ENCODE measurements at places on chromosomes 1 and 21.

GRCh38 chr1:2151252-2151651 lies 43.3 kb downstream of the FAAP20 start:
- H3K4me1 ChIP-seq: no peaks in the 10 kb centered on the region
- no peak overlapping the region for H3K4me3 ChIP-seq
- H3K36me3 ChIP-seq: peaks cover 25% of the 10 kb centered on the region

GRCh38 chr1:24895511-24895910 lies 34.6 kb downstream of the RUNX3 start:
- H3K36me3 ChIP-seq: peaks cover 29% of the 10 kb centered on the region
- H3K4me3 ChIP-seq: no peak overlapping the region
- H3K4me1 ChIP-seq: peaks cover 35% of the 10 kb centered on the region
- H3K27me3 ChIP-seq: no peaks in the 10 kb centered on the region

DNA sequence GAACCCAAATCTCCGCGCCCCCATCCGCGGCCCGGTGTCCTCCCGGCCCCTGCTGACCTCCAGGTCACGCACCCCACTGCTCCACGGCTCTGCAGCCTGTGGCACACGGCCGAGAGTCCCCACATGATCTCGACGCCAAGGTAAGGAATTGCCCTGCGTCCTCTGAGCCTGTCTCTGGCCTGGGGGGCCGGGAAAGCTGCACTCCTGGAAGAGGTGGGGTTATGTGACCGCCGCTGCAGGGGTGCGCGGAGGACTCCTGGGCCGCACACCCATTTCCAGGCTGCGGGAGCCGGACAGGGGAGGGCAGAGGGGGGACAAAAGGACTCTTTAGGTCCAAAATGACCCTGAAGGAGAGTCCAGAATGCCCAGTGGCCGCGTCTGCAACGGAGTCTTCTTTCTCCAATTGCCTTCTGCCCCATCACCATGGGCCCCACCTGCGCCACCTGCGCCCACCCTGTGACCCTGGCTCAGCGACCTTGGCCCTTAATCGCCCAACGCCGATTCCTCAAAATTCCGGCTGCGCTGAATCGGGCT lies 997 bp upstream of the SIM2 start:
- H3K4me1 ChIP-seq: peaks cover 51% of the 10 kb centered on the region
- H3K27me3 ChIP-seq: peaks cover 89% of the 10 kb centered on the region
- H3K36me3 ChIP-seq: peaks cover 6% of the 10 kb centered on the region
- H3K4me3 ChIP-seq: peak overlapping the region; percentile 16

DNA sequence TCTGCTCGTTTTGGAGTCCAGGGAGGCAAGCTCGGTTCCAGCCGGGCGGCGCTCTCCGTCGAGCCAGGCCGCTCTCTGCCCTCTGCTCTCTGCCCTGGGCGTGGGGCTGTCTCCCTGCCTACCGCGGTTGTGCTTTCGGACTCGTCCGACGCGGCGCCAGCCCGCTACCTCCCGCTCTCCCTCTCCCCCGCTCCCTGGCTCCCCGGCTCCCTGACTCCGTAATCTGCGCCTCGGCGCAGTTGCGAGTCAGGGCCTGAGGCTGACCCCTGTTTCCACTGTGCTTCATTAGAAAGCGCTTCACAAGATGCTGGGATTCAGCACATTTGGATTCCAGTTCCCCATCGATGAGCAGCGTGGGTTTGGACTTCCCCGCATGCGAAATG lies 2.2 kb downstream of the SOX13 start:
- H3K36me3 ChIP-seq: no peaks in the 10 kb centered on the region
- H3K27ac ChIP-seq: peak overlapping the region; percentile 44
- H3K4me1 ChIP-seq: peaks cover 24% of the 10 kb centered on the region
- H3K27me3 ChIP-seq: peaks cover 59% of the 10 kb centered on the region
- H3K4me3 ChIP-seq: peak overlapping the region; percentile 77
- DNase-seq: no peak

GRCh38 chr1:18668750-18669404 lies 38.2 kb downstream of the PAX7 start:
- no peak overlapping the region for H3K27ac ChIP-seq
- H3K36me3 ChIP-seq: no peaks in the 10 kb centered on the region
- no peaks in the 10 kb centered on the region for H3K4me1 ChIP-seq
- peaks cover 37% of the 10 kb centered on the region for H3K27me3 ChIP-seq
- no peak overlapping the region for H3K4me3 ChIP-seq

GRCh38 chr1:76770979-76771378 lies 96.3 kb upstream of the ST6GALNAC5 start:
- DNase-seq: no peak
- H3K36me3 ChIP-seq: no peaks in the 10 kb centered on the region
- no peaks in the 10 kb centered on the region for H3K4me1 ChIP-seq
- H3K4me3 ChIP-seq: no peak overlapping the region
- no peak overlapping the region for H3K27ac ChIP-seq

DNA sequence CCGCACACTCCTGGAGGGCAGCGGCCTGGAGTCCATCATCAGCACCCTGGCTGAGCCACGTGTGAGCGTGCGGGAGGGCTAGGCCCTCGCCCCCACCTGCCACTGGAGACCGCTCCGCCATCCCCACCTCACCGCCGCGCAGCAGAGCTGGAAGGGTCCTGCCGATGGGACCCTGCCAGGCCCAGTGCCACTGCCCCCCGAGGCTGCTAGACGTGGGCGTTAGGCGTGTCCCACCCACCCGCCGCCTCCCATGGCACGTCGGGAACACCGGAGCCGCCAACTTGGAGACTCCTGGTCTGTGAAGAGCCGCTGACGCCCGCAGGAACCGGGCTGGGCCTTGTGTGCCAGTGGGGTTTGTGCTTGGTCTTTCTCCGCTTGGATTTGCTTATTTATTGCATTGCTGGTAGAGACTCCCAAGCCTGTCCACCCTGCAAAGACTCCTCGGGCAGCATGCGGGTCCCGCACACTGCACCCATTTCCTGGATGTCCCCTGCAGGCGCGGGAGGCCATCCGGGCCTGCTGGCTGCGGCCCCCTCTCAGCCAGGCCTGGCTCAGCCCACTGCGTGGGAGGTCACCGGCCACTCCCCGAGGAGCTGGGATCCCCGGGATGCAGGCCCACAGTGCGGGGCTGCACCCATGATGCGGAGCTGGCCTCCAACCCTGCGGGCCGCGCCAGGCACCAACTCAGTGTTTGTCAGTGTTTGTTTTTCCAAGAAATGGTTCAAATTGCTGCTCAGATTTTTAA lies 6.0 kb downstream of the LY9 start:
- no peak for DNase-seq
- H3K4me1 ChIP-seq: peaks cover 60% of the 10 kb centered on the region
- H3K27ac ChIP-seq: no peak overlapping the region

DNA sequence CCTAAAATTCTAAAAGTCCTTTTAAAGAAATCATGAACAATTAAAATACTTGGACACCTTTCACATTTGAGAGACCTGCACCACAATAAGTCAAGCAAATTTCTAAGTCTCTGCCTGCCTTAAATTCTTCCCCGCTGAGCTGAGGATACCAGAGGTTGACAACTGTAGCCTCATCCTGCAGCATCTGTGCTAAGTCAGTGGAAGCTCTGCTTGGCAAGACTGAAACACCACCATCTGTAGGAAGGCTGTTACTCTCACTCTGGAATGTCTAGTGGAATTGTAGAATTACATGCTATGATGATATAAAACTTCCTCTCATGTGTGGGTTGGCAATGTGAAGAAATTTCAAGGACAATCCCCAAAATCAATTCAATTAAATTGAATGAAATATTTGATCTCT lies 1756.5 kb downstream of the NCAM2 start:
- H3K4me3 ChIP-seq: no peak overlapping the region
- no peak overlapping the region for H3K27ac ChIP-seq
- H3K36me3 ChIP-seq: no peaks in the 10 kb centered on the region
- H3K27me3 ChIP-seq: no peaks in the 10 kb centered on the region
- no peaks in the 10 kb centered on the region for H3K4me1 ChIP-seq
- DNase-seq: no peak

GRCh38 chr1:67766141-67766978 lies 66.9 kb downstream of the GNG12 start:
- peaks cover 12% of the 10 kb centered on the region for H3K4me1 ChIP-seq
- no peak for DNase-seq
- H3K27ac ChIP-seq: no peak overlapping the region
- H3K27me3 ChIP-seq: peaks cover 45% of the 10 kb centered on the region
- H3K36me3 ChIP-seq: no peaks in the 10 kb centered on the region
- H3K4me3 ChIP-seq: peak overlapping the region; percentile 41

DNA sequence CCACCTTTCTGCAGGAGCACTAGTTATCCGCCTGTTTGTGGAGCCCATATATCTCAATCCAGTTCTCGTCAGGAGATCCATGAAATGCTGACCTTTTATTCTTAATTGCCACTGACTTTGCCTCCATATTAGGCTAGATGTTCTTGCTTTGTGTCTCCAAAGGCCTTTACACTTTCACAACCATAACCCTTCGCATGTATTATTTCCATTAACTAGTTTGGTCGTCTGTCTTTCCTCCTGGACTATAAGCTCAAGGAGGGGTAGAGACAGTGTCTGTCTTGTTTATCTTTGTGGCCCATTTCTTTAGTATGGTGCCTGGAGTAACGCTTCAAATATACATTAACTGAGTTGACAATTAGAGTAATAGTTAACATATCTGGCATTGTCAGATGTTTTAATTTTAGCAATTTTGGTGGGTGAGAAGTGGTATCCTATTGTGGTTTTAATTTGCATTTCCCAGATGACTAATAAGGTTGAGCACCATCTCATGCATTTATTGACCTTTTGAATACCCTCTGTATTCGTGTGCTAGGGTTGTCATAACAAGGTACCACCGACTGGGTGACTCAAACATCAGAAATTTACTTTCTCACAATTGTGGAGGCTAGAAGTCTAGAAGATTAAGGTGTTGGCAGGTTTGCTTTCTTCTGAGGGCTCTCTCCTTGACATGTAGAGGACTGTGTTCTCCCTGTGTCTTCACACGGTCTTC lies 21.7 kb upstream of the IL12RB2 start:
- H3K27me3 ChIP-seq: peaks cover 3% of the 10 kb centered on the region
- DNase-seq: no peak
- no peaks in the 10 kb centered on the region for H3K36me3 ChIP-seq
- H3K27ac ChIP-seq: peak overlapping the region; percentile 33
- peaks cover 12% of the 10 kb centered on the region for H3K4me1 ChIP-seq

DNA sequence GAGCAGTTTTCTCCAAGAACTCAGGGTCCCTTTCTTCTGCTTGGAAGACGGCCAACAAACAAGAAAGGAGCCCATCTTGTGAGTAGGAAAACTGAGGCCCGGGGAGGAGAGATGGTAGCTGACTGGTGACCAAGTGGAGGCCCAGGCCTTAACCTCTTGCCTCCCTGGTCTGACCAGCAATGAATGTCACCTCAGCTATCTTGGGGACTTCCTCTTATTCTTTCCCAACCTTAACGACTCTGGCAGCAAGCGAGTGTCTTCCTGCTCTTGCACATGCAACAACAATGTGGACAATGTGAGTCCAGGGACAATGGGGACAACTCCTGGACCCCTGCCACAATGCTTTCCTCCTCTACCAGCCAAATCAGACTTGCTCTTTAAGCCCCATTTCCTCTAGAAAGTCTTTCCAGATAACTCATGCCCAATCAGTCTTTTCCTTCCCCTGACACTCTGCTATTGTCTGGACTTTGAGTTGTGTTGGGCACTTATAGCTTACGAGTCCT lies 12.6 kb downstream of the HSPG2 start:
- no peak overlapping the region for H3K4me3 ChIP-seq
- H3K36me3 ChIP-seq: peaks cover 2% of the 10 kb centered on the region
- H3K4me1 ChIP-seq: peaks cover 2% of the 10 kb centered on the region
- no peak overlapping the region for H3K27ac ChIP-seq
- no peak for DNase-seq

- H3K4me1 ChIP-seq: peaks cover 14% of the 10 kb centered on the region
- H3K27me3 ChIP-seq: peaks cover 64% of the 10 kb centered on the region
- H3K4me3 ChIP-seq: no peak overlapping the region
- no peaks in the 10 kb centered on the region for H3K36me3 ChIP-seq
Observed at GRCh38 chr1:47226121-47226838, 5.7 kb downstream of the TAL1 start.

DNA sequence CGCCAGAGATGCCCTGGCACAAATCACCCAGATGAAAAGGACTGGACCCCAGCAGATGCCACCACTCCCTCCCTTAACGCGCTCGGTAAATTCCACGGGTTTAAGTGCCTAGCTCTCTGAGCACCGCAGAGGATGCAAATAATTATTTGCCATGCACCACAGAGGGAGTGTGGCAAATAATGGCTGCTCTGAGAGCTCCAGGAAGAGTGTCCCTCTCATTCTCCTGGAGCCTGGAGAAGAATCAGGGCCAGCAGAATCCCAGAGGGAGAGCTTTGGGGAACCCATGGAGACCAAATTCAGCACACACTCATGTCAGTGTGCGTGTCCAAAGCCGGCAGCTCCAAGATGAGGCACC lies 667 bp downstream of the HHIPL2 start:
- H3K4me1 ChIP-seq: no peaks in the 10 kb centered on the region
- DNase-seq: no peak
- H3K27me3 ChIP-seq: peaks cover 6% of the 10 kb centered on the region

DNA sequence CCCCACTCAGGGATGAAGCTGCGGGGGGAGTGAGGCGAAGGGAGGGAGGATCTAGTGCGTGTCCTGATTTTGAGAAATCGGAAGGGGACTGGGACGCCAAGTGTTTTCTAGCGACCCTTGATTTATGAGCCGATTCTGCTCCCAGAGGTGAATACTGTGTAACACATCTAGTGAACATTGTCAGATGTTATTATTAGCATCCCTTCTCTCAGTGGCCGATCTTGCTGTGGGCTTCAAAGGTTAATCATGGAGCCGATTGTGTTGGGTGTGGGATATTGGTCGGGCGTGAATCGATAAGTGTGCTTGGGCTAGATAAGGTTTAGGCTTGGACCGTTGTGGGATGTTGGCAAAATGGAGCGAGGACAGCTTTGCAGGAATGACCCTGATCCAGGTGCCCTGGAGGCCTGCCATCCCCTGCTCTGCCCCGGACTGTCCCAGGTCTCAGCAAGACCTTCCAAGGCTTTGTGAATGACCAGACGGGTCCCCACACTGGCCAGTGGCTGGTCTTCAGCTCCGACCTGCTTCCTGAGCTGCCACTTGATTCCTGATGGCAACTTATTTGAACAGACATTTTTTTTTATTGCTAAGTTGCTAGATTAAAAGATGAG lies 2.2 kb downstream of the AJAP1 start:
- H3K27me3 ChIP-seq: peaks cover 53% of the 10 kb centered on the region
- DNase-seq: no peak
- peaks cover 13% of the 10 kb centered on the region for H3K4me1 ChIP-seq
- H3K27ac ChIP-seq: peak overlapping the region; percentile 57

DNA sequence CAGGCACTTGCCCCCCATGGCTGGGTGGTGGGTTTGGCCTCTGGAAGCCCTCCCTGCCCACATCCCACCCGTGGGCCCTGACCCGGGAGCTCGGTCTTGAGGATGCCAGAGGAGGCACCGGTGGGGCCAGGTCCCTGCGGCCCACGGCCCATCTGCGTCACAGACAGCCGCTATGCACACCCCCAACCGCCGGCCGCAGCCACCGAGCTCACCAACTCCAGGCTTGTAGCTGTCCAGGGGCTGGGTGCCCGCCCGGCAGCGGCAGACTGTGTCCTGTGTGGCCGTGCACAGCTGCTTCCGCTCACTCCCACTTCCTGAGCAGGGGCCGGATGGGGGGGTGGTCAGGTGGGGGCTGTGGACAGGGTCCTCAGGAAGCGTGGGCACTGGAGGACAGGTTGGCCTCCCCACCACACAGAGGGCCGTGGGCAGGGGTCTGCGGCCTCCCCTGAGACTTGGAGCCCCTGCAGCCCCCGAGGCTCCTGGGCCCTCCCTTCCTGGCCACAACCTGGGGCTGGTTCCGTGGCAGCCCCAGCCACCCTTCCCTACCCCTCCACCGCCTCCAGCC lies 1.1 kb downstream of the TNFRSF4 start:
- peak overlapping the region; percentile 59 for H3K27ac ChIP-seq
- H3K4me3 ChIP-seq: peak overlapping the region; percentile 65
- DNase-seq: no peak

GRCh38 chr1:172826096-172826741 lies 167.3 kb downstream of the FASLG start:
- H3K27ac ChIP-seq: no peak overlapping the region
- no peaks in the 10 kb centered on the region for H3K36me3 ChIP-seq
- peaks cover 4% of the 10 kb centered on the region for H3K4me1 ChIP-seq
- no peaks in the 10 kb centered on the region for H3K27me3 ChIP-seq
- H3K4me3 ChIP-seq: no peak overlapping the region
- no peak for DNase-seq
